ENCODE measurements at places on chromosomes 3 and 15.

DNA sequence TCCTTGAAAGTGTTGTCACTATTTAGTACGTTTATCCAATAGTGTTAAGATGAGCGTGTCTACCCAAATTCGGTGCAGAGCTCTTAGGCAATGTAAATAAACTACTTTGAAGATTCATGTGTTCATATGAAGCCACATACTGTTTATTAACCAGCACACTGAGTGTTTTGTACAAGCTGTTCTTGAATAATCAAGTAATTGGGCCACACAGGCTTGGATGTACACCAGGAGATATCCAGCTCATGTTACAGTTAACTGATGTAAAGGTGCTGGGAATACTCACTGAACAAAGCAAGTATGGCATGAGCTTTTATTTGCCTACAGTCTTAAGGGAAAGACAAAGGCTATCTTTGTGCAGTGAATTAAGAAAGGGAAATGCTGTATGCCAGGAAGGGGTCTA lies 632 bp upstream of the DHX36 start:
- DNase-seq: no peak

DNA sequence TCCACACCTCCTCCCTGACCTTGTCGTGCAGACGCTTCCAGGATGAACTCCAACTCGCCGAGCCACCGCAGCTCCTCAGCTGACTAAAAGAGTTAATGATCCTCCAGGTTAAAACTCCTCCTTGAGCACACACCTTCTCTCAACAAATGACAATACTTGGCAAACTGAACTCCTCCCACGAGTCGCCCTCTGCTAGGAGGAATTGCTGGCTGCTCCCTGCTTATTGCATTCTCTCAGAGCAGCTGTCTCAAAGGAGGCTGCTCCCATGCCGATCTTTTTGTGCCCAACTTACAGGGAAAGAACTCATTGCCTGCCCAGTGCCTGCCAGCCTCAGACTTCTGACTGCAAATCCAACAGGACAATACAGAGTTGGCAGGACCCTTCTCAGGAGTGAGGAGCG lies at the start of gene ATP13A4:
Gene ATP13A4 (minus strand): TSS at position 85 of the 400 bp plus-strand sequence. CDS start 96 bp downstream, outside the sequence.
- DNase-seq: no peak

- DNase-seq: no peak
Measured at GRCh38 chr3:125083776-125084175, 28.0 kb upstream of the HEG1 start.

DNA sequence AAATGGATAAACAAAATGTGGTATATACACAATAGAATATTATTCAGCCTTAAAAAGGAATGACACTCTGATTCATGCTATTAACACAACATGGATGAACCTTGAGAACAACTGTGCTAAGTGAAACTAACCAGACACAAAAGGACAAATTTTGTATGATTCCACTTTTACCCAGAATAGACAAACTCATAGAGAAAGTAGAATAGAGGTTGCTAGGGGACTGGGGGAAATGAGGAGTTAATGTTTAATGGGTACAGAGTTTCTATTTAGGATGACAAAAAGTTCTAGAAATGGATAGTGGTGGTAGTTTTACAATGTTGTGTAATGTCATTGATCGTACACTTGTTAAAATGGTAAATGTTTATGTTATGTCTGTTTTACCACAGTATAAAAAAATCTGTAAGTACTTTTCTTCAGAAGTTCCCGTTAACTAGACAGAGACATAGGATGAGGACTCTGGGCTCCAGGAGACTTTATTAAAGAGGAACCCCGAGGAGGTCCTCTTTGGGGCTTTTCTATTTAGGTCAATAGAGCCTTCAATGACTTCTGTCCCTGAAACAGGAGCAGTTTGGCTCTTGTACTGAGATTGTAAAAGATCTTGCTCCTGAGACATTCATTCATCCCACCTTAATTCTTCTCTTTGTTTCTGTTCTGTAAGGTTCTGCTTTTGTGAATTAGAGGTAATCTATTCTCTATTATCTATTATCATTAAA lies 24.5 kb downstream of the ABHD6 start:
- DNase-seq: no peak

DNA sequence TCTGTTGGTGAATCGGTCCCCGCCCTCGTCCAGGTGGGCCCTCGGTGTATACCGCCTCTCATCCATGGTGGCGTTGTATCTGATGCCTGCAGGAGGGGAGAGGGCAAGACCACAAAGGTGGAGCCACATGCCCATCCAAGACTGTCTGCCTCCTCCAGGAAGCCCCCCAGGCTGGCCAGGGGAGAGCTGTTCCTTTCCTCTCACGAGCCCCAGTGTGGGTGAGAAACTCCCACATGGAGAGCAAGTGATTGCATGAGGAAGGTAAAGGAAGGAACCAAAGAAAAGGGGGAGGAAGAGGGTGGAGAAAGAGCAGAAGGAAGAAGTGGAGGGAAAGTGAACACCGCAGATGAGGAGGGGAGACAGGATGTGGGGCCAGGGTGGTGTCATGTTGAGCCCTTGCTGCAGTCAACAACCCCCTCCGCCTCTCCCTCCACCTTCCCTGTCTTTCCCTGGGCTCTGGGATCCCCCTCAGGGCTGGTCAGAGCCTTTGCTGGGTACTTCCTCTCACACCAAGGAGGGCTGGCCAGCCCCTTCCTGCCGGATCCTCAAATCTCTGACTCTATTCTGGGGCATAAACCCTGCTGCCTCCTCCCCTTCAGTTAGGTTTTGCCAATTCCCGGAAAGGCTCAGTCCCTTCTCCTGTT lies 49.3 kb downstream of the FEM1B start:
- DNase-seq: no peak

DNA sequence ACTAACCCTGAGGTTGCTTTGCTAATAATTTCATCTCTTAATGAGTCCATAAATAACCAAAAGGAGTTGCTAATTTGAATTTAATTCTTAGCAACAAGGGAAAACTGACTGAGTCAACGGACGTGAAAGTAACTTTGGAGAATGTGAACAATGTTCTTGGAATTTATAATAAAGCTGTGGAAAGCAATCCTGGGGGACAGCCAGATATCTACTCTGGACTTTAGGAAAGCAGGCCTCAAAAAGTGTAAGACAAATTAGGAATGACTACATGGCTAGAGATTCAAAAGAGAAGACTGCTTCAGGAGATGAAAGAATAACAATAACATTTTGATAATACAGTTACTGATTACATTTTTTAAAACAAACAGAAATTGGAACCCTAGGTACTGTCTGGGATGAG lies 318.4 kb upstream of the COL8A1 start:
- DNase-seq: no peak

- DNase-seq: no peak
Measured at GRCh38 chr3:27577504-27577903, 93.3 kb upstream of the SLC4A7 start.

DNA sequence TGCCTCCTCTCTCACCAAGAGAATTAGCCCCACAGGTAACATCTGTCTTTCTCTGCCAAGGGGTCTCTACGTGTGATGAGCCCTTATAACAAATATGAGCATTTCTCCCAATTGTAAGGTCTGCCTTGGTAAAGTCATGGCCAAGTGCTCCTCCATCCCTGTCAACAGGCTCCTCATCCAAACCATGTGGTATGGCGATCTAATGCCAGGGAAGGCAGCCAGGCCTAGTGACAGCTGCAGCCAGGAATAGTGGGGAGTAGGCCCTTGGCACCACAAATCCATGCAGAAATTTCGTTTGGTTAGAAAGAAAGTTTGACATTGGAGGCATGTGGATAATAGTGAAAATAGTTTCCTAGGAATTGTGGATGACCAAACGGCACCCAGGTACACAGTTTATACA lies 4.7 kb upstream of the LRTM1 start:
- no peak for DNase-seq

GRCh38 chr3:126300001-126300760 lies 57.0 kb downstream of the KLF15 start:
- DNase-seq: no peak

- peak; percentile 48 for DNase-seq
Measured at GRCh38 chr3:30751610-30752299, 142.7 kb downstream of the GADL1 start.

- DNase-seq: no peak
Measured at GRCh38 chr15:73317651-73318462, 50.9 kb downstream of the HCN4 start.

- no peak for DNase-seq
Measured at GRCh38 chr15:73628976-73629797, 4.0 kb downstream of the NPTN start.

DNA sequence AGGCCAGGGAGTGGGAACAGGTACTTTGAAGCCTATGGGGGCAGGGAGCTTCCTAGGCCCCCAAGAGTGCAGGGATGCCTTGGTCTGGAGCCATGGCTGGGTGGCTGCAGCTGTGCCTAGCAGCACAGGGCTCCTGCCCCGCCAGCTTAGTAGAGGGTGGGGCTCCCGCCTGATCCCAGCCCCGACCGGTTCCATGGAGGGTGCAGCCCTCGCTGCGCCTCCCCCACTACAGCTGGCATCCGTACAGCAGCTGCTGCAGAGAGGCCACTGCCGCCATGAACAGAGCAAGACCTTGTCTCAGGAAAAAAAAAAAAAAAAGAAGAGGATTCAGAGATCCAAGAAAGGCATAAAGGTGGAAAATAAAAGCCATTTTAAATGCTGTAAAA lies 277.2 kb downstream of the UBE2E2 start:
- no peak for DNase-seq

GRCh38 chr15:66298803-66299251 lies 5.5 kb downstream of the DIS3L start:
- DNase-seq: no peak

DNA sequence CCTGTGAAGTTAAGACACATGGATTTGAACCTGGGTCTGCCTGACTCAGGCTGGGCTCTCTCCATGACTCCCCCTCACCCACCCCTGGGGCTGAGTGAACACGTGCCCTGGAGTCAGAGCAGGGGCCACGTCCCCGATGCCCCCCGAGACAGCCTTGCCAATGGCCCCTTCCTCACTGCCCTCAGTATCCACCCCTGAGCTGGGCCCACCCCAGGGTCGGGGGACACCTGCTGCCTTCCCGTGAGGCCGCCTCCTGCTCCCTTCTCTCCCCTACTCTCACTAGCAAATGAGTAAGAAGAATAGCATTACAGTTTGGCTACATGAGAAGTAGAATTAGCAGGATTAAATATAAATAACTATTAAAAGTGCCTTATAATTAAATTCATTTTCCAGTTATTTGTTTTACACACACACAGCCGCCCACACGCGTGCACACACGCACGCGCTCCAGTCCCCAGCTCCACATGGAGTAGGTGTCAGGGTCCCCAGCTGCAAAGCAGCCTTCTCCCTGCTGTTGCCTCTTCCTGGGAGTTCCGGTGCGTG lies 117.4 kb upstream of the LINGO1 start:
- no peak for DNase-seq

DNA sequence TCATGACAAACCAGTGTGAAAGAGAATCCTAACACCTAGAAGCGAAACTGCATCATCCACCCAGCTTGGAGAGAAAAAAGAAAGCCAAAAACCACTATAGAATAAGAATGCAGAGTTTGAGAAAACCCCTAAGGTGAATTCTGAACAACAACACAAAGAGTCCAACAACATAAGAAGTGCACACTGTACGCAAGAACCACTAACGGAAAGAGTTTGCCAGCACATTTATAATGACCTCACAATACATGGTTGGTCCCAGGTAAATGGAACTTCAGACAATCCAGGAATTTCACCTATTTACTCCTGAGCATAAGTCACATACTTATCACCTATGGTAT lies 128.3 kb upstream of the BHLHE40 start:
- DNase-seq: no peak

DNA sequence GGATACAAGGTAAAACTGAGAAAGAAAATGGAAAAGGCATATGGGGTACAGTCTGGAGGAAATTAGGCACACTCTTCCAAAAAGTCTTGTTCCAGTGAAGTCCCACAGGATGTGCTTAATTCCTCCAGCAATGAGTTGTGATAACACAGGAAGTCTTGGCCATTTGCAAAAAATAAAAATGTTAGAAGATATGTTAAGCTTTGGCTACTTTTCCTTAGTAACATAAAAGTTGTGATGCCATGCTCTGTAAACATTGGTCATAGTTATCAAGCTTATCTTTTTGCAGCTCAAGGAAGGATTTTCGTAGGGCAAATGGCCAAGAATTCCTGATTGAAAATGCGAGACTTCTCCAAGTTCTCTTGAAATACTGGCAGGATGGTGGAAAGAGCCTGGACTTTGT lies 26.4 kb downstream of the LNP1 start:
- DNase-seq: no peak

GRCh38 chr15:35992791-35993190 lies 446.8 kb upstream of the DPH6 start:
- DNase-seq: no peak

DNA sequence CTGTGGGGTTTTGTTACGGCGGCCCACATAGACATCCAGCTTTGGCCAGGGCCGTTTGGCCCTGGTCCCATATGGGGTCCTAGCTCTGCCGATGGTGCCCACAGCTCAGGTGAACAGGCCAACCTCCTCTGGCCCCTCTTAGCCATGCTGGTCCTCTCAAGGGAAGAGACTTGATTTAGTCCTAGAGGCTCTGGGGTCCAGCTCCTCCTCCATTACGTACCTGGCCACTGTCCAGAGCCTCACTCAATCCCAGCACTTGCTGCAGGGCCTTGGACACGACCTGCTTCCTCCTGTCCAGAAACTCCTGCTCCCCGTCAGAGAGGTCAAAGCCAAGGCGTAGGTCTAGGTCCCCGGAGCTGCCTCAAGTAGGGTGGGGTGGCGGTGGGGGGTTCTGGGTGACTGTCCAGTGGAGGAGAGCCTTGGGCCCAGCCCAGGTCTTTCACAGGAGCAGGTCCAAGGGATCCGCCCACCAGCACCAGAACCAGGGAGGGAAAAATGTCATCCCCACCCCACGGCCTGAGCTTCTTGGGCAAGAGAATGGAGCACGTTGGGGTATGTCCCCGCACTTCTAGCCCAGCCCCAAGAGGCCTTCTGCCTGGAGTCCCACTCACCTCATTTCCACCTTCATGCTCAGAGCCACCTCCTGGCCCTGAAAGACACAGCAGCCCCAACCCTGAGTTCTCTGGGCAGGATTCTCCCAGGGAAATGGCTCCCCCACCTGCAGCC lies 6.8 kb downstream of the PLA2G4F start:
- no peak for DNase-seq

- no peak for DNase-seq
Measured at GRCh38 chr15:39340903-39341645, 239.8 kb upstream of the THBS1 start.

DNA sequence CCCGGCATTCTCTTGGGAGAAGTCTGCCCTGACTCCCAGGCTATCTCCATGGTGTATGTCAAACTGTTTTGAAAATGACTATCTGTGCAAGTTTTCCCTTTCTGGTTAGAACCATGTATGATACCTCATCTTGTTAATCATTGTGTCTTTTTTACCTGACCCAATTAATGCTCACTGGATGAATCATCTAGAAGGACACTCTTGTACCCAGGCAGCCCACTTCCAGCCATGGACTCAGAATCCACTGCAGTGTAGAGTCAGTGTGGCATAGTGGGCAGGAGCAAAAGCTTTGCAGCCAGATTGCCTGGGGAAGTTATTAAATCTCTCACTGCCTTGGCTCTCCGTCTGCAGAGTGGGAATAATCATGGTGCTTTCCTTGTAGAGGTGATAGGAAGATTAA lies 1.2 kb downstream of the FAM3D start:
- DNase-seq: no peak

DNA sequence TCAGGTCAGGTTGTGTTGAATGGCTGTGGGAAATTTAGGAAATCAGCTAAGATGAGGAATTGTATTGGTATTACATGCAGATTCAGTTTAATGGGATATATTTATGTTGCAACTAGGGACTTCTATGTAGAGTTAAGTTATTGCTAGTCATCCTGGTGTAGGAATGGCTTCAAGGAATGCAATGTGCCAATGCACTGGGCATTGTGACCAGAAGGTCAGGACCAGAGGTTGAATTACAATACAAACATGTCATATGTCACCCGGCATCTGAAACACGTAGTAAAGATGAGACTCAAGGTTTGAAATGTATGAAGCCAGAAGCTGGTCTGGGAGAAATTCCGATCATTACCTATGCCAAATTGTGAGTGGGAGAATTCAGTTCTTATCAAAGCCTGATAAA lies 11.7 kb upstream of the GAP43 start:
- DNase-seq: no peak

Measured in neural crest cell (in vitro differentiated cells).